ENCODE measurements at places on chromosomes 5 and 9.

- no peak for DNase-seq
Observed at GRCh38 chr5:94815313-94816039, 197.0 kb downstream of the SLF1 start.

- DNase-seq: no peak
Observed at GRCh38 chr9:73118286-73118685, 33.4 kb upstream of the ANXA1 start.

- no peak for DNase-seq
Observed at GRCh38 chr5:74064225-74064624, 438.2 kb downstream of the ARHGEF28 start.

DNA sequence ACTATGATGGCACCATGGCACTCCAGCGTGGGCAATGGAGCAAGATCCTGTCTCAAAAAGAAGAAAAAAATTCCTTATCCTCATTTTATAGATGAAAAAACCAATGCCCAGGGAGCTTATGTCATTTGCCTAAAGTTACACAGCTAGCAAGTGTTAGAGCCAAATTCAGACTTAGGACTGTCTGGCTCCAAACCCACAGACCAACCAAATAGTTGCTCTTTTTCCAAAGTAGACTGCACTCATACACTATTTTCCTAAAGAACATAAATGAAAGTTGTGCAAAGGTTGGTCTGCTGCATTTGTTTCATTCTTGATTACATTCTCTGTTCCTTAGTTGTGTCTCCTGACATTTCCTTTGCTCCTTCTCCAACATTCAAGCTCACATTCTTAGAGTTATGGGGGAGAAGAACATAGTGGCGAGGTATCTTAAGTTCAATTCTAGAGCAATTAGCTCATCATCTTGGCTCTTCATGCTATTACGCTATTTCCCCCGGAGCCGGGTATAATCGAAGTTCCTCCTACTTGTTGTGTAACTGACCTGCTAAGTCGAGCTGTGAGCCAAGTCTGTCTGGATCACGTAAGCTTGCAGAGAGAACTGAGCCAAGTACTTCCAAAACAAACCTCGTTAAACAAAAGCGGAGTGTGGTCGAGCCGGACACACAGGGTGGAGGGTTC is 138.3 kb downstream of the RFK start:
- DNase-seq: peak; percentile 87

DNA sequence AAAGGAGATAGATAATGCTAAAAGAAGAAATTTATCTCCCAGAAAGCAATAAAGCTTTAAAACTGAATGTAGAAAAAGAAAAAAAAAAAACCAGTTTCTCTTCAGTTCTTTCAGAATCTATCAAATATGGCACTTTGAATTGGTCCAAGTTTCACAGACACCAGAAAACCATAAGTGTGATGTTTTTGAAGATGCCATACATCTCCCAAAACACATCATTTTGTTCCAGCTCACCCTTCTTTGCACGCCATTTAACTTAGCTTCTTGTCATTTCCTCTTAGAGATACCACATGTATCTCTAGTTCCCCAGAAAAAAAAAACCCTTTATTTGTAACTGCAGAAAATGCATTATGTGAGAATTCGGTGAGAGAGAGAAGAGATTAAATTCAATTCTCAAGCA is 46.1 kb upstream of the MAMDC2 start:
- no peak for DNase-seq

- DNase-seq: no peak
Observed at GRCh38 chr5:137348759-137349158, 150.4 kb downstream of the SPOCK1 start.

GRCh38 chr9:101274971-101275768 is 109.6 kb downstream of the BAAT start:
- no peak for DNase-seq

DNA sequence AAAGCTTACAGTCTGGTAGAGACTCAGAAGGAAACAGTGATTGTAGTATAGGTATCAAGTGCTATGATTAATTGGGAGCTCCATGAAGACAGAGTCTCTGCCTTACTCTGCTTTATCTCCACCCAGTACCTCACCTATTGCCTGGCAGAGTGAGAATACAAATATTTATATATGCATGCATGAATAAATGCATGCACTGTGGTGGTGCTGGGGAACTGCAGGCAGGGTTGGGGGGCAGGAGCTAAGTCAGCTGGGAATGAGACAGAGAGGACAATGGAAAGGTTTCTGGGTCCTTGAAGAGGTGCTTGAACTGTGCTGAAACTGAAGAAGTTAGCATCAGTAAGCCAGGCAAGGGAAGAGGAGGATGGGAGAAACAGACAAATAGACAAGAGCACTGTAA is 80.8 kb upstream of the PPP2R2B start:
- DNase-seq: no peak
